ENCODE measurements at places on chromosomes 3 and 15.
A peak's percentile ranks its signal among the peaks of the same experiment; 100 is the strongest.

DNA sequence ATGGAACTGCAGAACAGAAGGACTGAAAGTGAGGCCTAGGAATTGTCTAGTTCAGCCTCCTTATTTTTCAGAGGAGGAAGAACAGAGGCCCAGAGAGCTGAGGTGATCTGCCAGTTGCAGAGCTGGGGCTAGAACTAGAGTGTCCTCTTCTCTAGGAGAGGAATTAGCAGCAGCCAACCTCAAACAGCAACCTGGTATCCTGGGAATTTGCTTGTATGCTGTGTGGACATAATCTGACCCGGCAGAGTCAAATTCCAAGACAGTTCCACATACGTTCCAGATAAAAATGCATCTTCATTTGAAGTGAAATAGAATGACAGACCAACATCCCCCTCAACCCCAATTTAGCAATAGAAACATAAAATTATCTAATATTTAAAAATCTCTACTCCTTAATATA is 13.5 kb upstream of the TSC22D2 start:
- no peak for DNase-seq

DNA sequence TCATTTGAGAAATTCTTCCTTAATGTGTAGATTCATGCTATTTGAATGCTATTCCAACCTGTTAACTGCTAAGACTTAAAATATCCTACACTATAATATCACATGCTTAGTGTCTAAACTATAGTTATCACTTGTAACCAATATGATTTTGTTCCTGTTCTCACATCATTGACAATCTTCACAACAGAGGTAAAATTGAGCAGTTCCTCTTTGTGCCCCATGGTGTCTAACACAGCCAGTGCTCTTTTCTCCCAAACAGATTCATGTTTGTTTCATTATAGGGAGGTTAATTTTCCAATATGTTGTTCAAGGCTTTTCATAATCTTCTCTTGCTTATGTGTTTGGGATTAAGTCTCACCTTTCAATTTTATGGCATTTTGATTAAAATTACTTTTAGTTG is 591.1 kb downstream of the ZPLD1 start:
- DNase-seq: no peak

GRCh38 chr3:62824965-62825592 is 50.1 kb downstream of the CADPS start:
- no peak for DNase-seq

GRCh38 chr15:29097168-29097567 is 172.5 kb downstream of the NSMCE3 start:
- no peak for DNase-seq

DNA sequence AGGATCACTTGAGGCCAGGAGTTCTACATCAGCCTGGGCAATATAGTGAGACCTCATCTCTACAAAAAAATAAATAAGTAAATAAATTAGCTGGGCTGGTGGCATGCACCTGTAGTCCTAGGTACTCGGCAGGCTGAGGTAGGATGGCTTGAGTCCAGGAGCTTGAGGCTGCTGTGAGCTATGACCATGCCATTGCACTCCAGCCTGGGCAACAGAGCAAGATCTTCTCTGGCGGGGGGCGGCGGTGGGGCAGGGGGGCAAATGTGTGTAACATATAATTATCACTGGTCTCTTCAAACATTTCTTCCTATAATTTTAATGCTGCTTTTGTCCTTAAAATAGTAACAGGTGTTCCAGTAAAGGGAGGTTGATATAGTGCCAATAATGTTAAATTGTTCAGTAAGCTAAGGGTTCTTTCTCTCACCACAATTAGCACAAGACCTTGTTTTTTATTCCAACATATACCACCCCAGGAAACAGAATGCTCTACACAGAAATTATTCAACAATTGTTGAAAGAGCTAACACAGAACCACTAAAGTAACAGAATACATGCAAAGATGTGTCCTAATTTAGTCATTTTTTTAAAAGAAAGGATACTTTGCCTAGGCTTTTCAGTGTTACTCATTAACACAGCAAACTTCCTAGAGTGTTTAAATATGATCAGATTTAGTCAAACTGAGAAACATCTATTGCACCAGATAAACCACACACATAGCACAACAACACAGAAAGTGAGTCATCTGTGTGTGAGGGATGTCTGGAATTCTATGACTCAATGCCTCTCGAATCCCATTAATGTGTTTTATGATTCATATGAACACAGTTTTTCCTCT is 29.1 kb downstream of the ANKRD28 start:
- DNase-seq: peak; percentile 72

DNA sequence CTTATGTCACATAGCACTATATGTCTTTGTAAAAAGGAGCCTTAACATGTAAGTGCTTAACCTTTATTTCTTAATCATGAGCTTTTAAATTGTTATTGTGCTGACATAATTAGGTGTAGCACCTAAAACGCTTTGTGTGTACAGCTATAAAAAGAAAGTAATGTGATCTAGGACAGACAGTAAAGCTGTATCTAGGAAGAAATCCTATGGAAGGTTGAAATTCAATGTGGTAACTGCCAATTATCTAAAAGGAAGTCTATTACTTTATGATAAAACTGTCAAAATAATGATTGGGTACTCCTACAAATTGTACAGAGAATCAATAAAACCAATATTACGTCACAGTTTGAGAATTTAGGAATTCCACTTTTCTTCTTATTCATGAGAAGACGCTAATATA is 87.9 kb downstream of the CDIN1 start:
- DNase-seq: no peak

- no peak for DNase-seq
These were observed 34.5 kb upstream of the IQCF6 start for GRCh38 chr3:51813539-51813938.

GRCh38 chr15:67696087-67696486 is 129.2 kb upstream of the SKOR1 start:
- no peak for DNase-seq

DNA sequence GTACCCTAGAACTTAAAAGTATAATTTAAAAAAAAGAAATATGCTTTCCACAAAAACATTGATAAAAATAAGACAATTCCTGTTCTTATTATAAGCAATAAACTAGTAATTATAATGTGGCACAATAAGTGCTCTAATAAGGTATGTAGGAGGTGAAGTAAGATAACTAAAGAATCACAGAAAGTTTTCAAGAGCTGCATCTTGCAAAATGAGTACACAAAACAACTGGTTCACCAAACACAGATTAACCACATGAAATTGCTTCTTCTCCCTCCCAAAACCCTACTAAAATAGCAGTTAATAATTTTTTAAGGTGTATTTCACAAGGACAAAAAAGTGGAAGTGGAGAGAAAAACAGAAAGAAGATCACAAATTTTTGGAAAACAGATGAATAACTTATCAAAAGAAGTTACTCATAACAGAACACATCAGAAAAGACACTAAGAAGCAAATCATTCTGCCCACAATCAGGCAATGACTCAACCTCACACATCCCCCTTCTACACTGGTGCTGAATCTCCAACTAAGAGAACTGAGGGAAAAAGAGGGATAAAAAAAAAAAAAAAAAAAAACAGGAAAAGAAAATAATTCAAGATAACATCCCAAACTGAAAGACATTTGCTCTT is 64.2 kb downstream of the TBC1D5 start:
- DNase-seq: no peak

- no peak for DNase-seq
These were observed 11.1 kb downstream of the LRTM1 start for GRCh38 chr3:54916732-54917131.

DNA sequence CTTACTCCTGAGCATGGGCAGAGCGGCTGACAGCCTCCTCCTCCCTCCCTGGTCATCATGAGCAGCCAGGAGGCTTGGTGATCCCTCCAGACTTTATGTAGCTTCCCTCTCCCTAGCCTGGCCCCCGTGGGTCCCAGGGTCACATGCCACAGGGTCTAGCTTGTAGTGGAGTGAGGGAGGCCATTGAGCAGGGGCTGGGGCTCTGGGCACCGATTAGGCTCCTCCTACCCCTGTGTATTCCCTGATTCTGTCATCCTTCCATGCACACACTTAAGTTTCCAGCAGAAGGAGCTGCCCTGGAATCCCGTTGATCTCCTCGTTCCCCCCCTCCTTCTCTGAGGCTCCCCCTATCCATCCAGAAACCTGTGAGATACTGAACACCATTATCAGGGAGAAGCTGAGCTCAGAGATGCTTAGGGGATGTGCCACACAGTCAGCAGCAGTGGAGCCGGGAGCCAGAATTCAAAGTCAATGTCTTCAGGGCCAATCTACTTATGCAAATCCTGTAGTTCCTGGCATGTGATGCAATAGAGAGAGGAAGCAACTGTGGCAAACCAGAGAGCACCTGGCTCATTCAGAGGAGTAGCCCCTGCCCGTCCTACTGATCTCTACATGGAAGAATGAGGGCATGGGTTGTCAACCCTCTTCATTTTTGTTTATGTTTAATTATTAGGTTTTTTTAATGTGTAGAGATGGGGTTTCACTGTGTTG is 17.2 kb downstream of the CCDC33 start:
- no peak for DNase-seq

DNA sequence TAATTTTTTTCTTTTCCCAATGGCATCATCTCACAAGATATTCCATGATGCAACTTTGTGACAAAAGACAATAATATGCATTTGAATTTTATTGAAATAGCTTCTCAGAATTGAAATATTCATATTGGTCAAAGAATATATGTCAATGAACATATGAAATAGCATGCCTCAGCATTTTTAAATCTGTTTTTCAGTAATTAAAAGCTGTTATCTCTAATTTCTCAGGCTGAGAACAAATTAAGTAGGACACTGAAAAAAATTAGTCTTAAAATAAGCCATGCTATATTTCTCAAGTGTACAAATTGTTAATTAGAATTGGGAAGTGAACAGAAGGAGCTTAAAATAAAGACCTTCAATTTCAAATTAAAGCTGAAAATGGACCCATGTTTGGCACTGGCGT is 570.1 kb downstream of the MFSD1 start:
- DNase-seq: no peak

DNA sequence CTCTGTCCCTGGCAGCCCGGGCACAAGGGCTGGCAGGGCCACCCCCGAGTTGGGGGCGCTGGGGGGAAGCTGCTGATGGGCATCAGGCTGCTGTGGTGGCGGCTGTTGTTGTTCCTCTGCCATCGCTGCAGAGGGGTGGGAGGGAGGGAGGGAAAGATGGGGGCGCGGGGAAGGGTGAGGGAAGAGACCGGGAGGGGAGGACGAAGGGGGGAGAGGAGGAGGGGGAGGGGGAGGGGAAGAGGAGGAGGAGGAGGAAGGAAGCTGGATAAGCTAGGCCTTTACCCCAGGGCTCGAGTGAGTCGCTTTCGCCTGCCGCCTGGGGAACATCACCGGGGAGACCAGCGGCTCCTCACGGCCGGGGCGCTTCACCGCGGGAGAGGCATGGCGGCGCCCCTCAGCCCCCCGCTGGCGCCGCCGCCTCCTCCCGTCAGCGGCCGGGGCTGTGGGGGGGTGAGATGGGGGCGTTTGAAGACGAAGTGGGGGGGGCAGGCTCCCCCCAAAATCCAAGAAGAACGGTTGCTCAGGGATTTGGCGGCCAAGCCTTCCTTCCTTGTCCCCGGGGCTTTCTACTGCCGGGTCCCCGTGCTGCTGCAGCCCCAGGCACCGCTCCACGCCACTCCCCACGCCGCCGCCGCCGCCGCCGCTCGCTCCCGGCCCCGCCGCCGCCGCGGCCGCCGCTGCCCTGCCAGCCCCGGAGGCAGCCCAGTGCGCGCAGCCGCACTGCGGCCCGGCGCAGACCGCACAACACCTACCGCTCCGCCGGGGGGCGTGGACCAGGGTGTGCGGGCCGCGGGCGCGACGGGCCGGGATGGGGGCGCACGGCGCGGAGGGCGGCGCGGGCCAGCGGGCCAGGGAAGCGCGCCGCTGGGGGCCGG is at the start of gene RFX7:
TSS of gene RFX7 (minus strand) at position 717 of the 875 bp plus-strand sequence. CDS start at position 123, 594 bp downstream.
- DNase-seq: peak; percentile 63

All from CD14-positive monocyte (primary cell).